Activated naive CD4-positive, alpha-beta T cell treated with anti-CD3 and anti-CD28 coated beads, Interleukin-2, amount 50 U/mL, for 16 hours (primary cell): ENCODE measurements at places on chromosomes 6 and 20.
A peak's percentile ranks its signal among the peaks of the same experiment; 100 is the strongest.

DNA sequence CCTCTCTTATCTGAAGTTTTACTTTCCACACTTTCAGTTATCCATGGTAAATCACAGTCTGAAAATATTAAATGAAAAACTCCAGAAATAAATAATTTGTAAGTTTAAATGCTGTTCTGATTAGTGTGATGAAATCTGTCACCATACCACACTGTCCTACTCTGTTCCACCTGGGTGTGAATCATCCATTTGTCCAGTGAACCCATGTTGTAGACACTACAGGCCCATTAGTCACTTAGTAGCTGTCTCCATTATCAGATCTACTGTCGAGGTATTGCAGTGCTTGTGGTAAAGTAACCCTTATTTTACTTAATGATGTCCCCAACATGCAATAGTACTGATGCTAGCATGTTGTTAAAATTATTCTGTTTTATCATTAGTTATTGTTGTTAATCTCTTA is 29.2 kb upstream of the MMS22L start:
- DNase-seq = no peak

- no peak for DNase-seq
Measured at GRCh38 chr20:19531446-19531845, 226.6 kb upstream of the RIN2 start.

DNA sequence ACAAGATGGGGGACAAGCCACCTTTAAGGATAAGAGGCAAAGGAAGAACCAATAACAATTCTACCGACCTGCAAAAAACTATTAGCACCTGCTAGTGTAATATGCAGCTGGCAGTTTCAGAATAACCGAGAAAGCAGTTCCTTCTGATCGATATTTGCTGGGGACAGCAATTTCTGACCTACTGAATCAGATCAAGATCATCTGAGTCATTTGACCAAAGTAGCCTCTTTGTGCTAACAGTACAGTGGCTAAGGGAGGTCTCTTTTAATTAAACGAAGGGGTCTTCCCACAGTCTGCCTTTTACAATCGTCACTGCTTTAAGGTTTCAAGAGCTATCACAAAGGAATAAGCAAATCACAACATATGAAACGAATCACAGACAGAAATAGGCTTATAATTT is 318.9 kb downstream of the BTBD9 start:
- DNase-seq = no peak

DNA sequence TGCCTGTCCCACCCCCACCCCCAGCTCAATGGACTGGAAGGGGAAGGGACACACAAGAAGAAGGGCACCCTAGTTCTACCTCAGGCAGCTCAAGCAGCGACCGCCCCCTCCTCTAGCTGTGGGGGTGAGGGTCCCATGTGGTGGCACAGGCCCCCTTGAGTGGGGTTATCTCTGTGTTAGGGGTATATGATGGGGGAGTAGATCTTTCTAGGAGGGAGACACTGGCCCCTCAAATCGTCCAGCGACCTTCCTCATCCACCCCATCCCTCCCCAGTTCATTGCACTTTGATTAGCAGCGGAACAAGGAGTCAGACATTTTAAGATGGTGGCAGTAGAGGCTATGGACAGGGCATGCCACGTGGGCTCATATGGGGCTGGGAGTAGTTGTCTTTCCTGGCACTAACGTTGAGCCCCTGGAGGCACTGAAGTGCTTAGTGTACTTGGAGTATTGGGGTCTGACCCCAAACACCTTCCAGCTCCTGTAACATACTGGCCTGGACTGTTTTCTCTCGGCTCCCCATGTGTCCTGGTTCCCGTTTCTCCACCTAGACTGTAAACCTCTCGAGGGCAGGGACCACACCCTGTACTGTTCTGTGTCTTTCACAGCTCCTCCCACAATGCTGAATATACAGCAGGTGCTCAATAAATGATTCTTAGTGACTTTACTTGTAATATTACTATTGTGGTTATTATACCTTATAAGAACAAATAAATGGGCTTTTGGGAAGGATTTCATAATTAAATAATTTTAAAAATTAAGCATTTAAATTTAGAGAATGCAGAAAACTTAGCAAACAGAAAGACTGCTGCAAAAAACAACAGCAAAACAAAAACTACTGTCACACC is 8.4 kb downstream of the CDKN1A start:
- DNase-seq = no peak

GRCh38 chr6:160735523-160735922 is 33.5 kb downstream of the PLG start:
- no peak for DNase-seq

GRCh38 chr6:116697480-116697879 is 16.5 kb downstream of the KPNA5 start:
- DNase-seq = no peak

DNA sequence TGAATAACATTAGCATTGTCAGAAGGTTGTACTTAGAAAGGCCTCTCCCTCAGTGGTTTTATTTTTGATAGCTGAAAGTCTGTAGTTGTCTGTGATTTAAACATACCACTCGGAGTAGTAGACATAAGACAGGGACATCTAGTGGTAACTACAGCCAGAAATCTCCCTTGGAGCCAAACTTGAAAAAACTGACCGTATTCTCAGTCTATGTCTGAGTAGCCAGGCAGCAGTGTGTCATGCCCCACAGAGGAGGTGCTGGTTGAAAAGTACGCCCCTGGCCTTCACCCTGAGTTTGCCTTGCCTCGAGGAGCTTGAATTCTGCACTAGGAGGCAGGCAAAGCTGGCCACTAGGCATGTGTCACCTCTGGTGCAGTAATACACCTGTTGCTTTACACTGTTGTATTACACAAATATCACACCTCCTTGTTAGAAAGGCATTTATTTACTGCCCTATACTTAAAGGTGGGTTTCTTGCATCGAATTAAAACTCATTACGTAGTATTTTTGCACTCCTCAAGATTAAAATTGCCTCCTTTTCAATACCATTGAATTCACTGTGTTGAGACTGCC is 20.8 kb downstream of the ZBTB2 start:
- no peak for DNase-seq

- DNase-seq = peak; percentile 33
Measured at GRCh38 chr6:3259491-3259958, 778 bp downstream of the PSMG4 start.

DNA sequence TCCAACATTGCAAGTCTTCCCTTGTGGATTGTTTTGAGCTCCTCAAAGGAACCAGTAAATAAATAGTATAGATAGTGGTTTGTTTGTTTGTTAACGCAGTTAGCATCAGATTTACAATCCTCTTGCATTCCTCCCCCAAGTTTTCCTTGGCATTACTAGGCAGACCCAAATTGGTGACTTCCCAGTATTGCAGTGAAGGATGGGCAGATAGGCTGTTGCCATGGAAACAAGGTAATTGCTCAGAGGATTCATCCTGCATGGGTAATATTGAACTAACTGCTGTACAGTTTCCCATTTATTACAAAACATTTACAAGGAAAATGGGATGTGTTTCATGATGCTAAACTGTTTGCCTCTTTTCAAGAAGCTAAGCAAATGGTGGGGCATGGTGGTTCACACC is 477.2 kb downstream of the EPM2A start:
- no peak for DNase-seq

DNA sequence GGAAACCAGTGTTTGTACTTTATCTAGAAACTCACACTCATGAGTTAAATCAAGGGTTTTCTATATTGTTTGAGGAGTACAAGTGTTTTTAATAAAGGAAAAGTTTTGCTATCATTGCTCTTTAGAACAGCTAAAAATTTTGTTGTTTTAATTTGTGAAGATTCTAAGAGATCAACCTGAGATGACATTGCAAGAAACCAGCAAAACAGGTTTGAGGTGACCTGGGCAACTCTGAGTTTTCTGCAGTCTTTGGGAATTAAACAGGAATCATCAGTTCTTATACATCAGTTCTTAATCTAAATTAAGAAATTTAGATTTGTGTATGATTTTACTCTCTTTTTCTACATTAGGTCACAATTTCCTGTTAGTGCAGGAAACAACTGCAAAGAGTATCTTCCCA is 114.5 kb downstream of the JAG1 start:
- DNase-seq = no peak

- no peak for DNase-seq
Measured at GRCh38 chr6:164337925-164338397, 923.4 kb downstream of the QKI start.

GRCh38 chr20:23050847-23051627 is 1.6 kb upstream of the THBD start:
- no peak for DNase-seq

DNA sequence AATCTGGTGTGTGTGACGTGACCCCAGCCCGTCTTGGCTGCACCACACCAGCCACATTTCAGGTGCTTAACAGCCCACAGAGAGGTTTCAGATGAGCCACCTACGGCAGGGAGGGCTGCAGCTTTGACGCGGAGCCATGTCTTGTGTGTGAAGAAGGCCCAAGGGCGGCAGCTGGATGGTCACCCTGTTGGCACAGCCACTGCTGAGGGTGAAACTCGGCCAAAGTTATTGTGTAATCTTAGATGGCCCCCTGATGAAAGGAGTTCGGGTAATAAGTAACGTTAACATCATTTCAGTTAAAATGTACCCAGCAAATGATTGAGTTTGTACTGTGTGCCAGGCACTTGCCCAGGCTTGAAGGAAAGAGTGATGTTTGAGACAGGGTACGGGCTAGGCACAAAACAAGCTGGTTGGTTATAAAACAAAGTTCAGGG is 97.2 kb downstream of the SSR1 start:
- DNase-seq = no peak

GRCh38 chr6:139625998-139626975 is 251.8 kb upstream of the CITED2 start:
- DNase-seq = no peak

GRCh38 chr6:6583836-6584235 is 4.7 kb upstream of the LY86 start:
- DNase-seq = peak; percentile 25

DNA sequence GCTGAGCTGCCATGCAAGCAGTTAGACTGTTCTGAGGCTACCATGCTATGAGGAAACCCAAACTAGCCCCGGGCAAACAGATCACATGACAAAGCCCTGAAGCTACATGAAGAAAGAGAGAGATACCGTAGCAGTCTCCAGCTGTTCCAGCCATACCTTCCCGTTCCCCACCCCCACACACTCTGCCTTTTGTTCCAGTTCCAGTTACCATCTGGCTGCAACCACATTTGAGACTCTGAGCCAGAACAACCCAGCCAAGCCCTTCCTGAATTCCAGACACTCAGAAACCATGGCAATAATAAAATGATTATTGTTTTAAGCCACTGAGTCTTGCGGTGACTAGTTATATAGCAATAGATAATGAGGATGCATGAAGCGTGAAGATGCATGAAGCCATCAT is 28.3 kb downstream of the RIN2 start:
- no peak for DNase-seq

DNA sequence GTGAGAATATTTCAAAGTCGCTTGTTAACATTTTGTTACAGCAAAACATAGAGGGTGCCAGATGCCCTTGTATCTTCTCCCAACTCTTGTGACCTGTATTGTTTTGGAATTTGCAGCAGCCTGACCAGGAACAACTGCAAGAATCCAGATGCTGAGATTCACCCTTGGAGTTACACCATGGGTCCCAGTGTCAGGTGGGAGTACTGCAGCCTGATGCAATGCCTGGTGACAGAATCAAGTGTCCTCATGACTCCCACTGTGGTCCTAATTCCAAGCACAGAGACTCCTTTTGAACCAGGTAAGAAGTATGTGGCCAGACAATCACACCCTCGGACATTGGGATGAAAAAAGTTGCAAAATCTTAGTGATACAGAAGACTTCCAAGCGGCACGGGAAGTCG is 79.6 kb upstream of the MAP3K4 start:
- no peak for DNase-seq

GRCh38 chr20:58236612-58237317 is 8.3 kb upstream of the ANKRD60 start:
- peak; percentile 87 for DNase-seq

GRCh38 chr6:135383301-135383700 is 114.2 kb downstream of the AHI1 start:
- no peak for DNase-seq

GRCh38 chr6:166786704-166787293 is 159.7 kb upstream of the RPS6KA2 start:
- no peak for DNase-seq

- no peak for DNase-seq
Measured at GRCh38 chr6:138230759-138231380, 12.6 kb upstream of the PBOV1 start.

GRCh38 chr6:41970436-41970846 is 28.8 kb upstream of the CCND3 start:
- peak; percentile 72 for DNase-seq

DNA sequence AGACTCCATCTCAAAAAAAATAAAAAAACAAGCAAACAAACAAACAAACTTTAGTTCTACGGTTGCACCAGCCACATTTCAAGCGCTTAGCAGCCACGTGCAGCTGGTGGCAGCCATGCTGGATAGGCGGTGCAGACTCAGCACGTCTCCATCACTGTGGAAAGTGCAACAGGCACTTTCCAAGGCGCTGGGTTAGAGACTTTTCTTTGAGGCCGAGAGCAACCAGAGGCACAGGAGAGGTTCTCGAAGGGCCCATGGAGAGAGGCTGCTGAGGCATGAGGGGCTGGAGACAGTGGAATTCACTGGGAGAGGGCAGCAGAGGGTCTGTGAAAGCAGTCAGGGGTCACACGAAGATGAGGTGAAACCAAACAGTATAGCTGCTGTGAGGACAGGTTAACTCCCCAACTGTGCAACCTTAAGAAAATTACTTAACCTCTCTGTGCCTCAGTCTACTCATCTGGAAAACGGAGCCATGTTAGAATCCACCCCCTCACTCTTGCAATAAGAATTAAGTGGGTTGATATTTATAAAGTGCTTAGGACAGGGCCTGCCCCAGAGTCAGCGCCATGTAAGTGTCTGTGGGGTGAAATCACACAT is 27.5 kb downstream of the TGM2 start:
- DNase-seq = no peak

DNA sequence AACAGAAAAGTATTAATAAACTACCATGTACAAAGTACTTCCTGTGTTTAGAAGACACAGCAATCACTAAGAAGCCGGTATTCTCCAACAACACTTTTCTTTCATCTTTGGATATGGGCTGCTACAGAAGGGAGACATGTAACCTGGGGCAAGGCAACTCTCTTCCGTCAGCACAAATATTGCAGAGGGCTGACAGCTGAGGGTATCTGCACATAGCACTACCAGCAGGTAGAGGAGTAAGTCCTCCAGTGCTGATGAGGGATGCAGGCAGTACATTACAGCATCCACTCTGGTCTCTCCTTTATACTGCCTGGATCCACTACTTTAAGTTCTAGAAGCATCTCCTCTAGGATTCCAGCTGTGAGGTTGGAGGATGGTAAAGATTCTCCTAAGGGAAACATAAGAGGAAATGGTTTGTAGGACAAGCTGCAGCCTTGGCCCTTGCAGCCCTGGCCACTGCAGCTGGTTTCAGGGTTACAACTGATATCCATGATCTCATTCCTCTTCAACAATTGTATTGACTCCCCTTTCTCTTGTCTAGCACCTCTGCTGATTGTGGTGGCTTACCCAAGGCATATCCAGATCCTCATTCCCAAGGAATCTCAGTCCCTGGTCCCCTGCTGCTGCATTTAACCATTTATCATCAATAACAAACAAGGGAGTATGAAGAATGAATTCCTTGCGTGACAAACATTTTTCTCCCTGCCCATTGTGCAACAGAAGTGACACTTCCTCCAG is 110.7 kb upstream of the ADGRF1 start:
- no peak for DNase-seq
